ENCODE measurements at places on chromosomes 1 and 21. TPM values are rescaled to one million over a fixed set of nuclear protein-coding genes. Genes with fewer than 3 reads are reported as not detected.
A peak's percentile ranks its signal among the peaks of the same experiment; 100 is the strongest.

The KRTAP11-1 gene
- total RNA-seq: not detected

DNA sequence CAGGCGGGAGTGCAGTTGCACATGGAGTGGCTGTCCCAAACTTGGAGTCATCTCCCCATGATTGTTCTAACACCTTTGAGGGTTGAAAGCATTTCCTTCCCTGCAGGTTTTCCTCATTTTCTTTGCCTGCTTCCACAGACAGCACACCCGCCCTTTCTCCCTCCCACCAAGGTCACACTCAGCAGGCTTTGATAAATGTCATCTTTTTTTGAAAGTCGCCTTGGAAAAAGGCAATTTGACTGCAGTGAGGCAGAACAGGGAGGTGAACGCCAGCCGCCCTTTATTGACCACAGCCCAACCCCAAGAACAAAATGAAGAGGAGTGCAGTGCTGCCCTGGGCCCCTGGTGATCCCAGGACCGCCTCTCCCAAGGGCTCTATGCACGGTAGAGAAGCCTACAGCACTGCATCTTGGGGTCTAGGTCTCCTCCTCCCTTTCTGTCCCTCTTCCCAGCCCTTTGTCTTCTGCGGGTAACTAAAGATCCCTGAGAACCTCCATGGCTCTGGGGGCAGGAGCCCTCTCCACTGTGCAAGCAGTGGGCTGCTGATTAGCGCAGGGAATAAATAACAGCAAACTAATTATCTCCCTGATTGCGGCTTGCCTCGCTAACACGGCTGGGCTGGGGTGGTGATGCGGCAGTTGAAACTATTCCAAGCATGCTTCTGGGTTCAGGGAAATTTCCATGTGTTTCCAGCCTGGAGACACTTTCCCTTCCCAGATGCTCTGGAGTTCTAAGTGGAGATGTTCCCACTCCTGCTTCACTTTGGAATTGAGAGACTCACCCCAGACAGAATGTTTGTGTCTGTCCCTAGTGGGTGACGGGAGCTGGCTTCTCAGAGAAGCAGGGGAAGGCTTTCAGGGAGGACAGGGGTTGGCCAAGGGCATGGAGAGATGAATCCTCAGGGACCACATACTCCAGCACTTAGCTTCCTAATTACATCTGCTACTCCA lies 11.8 kb upstream of the AMIGO1 start:
- H3K27me3 ChIP-seq: no peaks in the 10 kb centered on the region
- H3K36me3 ChIP-seq: no peaks in the 10 kb centered on the region
- no peaks in the 10 kb centered on the region for H3K4me1 ChIP-seq
- no peak overlapping the region for H3K4me3 ChIP-seq
- no peak for DNase-seq

GRCh38 chr1:89518221-89518631 lies 6.4 kb upstream of the LRRC8B start:
- no peaks in the 10 kb centered on the region for H3K27me3 ChIP-seq
- no peaks in the 10 kb centered on the region for H3K4me1 ChIP-seq
- H3K36me3 ChIP-seq: no peaks in the 10 kb centered on the region

DNA sequence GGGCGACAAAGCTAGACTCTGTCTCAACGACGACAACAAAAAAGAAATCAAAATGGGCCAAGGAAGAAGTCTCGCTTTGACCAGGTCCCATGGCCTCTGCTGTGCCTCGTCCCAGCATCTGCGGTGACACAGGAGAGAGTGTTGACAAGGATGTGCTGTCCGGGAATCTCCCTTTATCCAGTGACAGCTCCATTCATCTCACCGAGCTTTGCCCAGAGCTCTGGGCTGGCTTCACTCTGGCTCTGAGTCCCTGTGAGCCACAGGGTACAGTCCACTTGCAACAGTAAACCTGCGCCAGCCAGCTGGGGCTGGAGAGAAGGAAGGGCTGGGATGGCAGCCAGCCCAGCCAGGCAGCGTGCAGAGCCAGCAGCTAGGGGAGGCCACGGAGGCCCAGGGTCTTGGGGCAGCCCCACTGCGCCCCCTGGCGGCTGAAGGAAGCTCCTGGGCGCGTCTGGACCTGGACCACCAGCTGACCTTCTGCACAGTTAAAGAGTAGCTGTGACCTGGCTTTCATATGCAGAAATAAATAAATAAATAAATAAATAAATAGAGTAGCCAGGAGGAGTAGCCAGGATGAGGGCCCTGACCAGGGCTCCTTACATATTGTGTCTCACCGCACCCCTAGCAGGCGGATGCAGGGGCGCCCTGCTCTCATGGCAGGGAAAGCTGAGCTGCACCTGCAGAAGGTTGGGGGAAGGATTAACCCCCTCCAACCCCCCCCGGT lies 29.7 kb downstream of the ENO1 start:
- no peak overlapping the region for H3K27ac ChIP-seq
- no peak overlapping the region for H3K4me3 ChIP-seq
- H3K36me3 ChIP-seq: no peaks in the 10 kb centered on the region

- no peaks in the 10 kb centered on the region for H3K27me3 ChIP-seq
- no peak overlapping the region for H3K4me3 ChIP-seq
- no peak overlapping the region for H3K27ac ChIP-seq
- no peak for DNase-seq
Measured at GRCh38 chr1:107976431-107976830, 11.5 kb upstream of the VAV3 start.

The PDZK1IP1 gene
- not detected for total RNA-seq

The KRTAP21-2 gene
- not detected for total RNA-seq

GRCh38 chr1:66335859-66336640 lies 197.9 kb upstream of the SGIP1 start:
- peak overlapping the region; percentile 93 for H3K27ac ChIP-seq
- H3K36me3 ChIP-seq: peaks cover 4% of the 10 kb centered on the region
- peaks cover 27% of the 10 kb centered on the region for H3K4me1 ChIP-seq
- H3K27me3 ChIP-seq: no peaks in the 10 kb centered on the region

DNA sequence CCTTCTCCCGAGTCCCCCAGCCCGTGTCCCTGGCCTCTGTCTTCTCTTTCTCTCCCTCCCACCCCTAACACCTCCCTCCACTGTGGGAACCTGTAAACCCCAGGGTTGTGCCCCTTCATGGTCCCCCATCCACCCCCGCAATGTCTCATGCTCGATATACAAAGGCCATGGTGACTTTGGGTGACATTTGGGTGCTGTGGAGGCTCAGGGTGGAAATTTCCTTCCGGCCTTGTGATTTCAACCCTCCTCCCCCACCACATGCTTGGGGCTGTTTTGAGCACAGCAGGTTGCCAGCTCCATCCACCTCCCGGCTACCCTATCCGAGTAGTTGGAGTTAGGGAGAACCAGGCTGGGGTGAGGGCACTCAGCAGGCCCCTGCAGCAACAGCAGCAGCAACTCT lies 25.7 kb upstream of the VPS13D start:
- peaks cover 67% of the 10 kb centered on the region for H3K4me1 ChIP-seq
- no peak for DNase-seq
- no peaks in the 10 kb centered on the region for H3K27me3 ChIP-seq
- H3K4me3 ChIP-seq: no peak overlapping the region

DNA sequence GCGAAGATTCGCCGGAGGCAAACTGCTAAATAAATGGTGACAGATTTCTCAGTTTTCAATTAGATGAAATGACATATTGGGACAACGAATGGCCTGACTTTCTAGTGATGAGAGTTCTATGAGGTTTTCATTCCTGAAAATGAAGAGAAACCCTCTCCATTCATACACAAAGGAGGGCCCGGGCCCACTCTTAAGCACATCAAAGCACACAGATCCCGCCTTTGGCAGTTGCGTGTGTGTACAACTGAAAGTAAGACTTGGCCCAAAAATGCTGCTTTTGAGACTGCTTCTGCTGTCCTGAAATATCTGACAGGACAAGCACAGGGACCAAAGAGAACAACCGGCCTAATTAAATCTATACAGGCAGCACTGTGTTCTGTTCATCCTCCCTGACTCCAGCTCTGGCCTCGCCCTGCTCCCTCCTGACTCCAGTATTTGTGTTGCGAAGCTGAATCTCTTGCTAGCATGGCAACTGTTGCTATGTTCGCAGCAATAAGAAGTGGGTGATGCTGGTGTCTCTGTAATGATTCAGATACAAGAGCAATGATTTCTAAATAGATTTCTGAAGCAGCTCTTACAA lies 7.4 kb downstream of the LRRC53 start:
- no peaks in the 10 kb centered on the region for H3K27me3 ChIP-seq
- H3K36me3 ChIP-seq: no peaks in the 10 kb centered on the region
- no peak for DNase-seq
- H3K27ac ChIP-seq: no peak overlapping the region
- no peak overlapping the region for H3K4me3 ChIP-seq

- H3K4me1 ChIP-seq: no peaks in the 10 kb centered on the region
- no peak overlapping the region for H3K27ac ChIP-seq
- DNase-seq: no peak
- peaks cover 3% of the 10 kb centered on the region for H3K27me3 ChIP-seq
Measured at GRCh38 chr1:219149009-219149577, 24.6 kb upstream of the LYPLAL1 start.

DNA sequence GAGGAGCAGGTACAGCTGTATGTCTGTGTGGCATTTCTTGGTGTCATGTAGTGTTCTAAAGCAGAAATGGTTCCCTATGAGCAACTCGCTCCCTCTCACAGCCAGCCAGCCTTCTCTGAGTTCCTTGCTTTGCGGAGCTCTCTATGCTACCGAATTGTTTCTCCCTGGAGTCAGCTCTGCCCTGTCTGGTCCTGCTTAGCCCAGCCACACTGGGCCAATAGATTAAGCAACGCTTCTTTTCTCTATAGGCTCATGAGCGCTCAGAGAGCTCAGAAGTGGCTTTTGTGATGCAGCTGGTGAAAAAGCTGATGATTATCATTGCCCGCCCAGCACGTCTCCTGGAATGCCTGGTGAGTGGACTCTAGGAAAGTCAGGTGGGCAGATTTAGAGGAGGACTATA lies 113.1 kb downstream of the PIK3R3 start:
- DNase-seq: no peak
- no peak overlapping the region for H3K4me3 ChIP-seq
- H3K27ac ChIP-seq: no peak overlapping the region
- H3K4me1 ChIP-seq: no peaks in the 10 kb centered on the region
- peaks cover 2% of the 10 kb centered on the region for H3K36me3 ChIP-seq

GRCh38 chr1:59025898-59026426 lies 242.1 kb upstream of the JUN start:
- peaks cover 4% of the 10 kb centered on the region for H3K4me1 ChIP-seq
- no peaks in the 10 kb centered on the region for H3K27me3 ChIP-seq
- H3K27ac ChIP-seq: no peak overlapping the region

The ENO1 gene
- 120 TPM for total RNA-seq

The TBX19 gene
- 1.8 TPM for total RNA-seq

The FOXJ3 gene
- 74.9 TPM for total RNA-seq

GRCh38 chr1:108862017-108862610 lies 5.2 kb upstream of the AKNAD1 start:
- no peaks in the 10 kb centered on the region for H3K36me3 ChIP-seq
- H3K27me3 ChIP-seq: peaks cover 14% of the 10 kb centered on the region
- H3K4me1 ChIP-seq: no peaks in the 10 kb centered on the region
- no peak for DNase-seq
- no peak overlapping the region for H3K27ac ChIP-seq
- H3K4me3 ChIP-seq: no peak overlapping the region

DNA sequence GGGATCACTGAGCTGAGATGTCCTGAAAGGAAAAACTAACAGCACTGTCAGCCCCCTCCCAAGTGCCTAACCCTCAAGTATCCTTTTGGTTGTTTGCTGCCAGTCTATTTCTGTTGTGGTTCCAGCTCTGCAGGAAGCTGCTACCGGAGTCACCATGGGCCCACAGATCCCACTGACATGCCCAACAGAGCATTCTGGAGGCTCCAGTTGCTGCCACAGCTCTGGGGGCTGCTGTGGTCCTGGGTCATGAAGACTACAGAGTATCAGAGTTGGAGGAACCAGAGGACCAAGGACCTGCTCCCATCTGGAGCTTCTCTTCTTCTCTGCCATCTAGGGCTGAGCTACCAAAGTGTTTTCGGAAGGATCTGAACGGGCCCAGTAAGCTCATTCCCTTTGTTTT lies 910 bp downstream of the LCE3A start:
- H3K27ac ChIP-seq: no peak overlapping the region
- H3K4me1 ChIP-seq: peaks cover 4% of the 10 kb centered on the region

The S100A3 gene
- not detected for total RNA-seq
